Thyroid gland (tissue), 4 donors: ENCODE measurements at places on chromosomes 4 and X.

- DNase-seq: no peak
Observed at GRCh38 chr4:22668301-22668700, 24.4 kb upstream of the GBA3 start.

- no peak for DNase-seq
Observed at GRCh38 chr4:181017038-181017437, 1226.2 kb upstream of the TENM3 start.

GRCh38 chr4:163482190-163482589 is 8.6 kb upstream of the TKTL2 start:
- DNase-seq: no peak

DNA sequence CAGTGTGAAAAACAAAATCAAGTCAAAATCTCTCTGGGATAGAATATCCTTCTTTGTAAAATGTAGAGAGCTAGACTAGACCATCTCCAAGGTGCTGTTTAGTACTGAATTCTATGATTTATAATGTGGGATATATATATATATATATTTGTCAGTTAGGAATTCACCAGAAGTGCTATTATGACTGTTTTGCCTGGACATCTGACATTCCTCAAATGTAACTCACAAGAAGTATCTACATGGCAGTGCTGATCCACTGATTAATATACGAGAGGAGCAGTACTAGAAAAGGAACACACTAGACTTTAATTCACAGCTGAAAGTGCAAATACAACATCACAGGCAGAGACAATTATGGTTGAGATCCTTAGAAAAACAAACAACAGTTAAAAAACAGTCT is 208.9 kb downstream of the GBA3 start:
- DNase-seq: no peak
